Myocyte (in vitro differentiated cells): ENCODE measurements at places on chromosomes 2 and 18.
A peak's percentile ranks its signal among the peaks of the same experiment; 100 is the strongest.

GRCh38 chr2:144771348-144771747 is 251.4 kb upstream of the ZEB2 start:
- no peak for DNase-seq

DNA sequence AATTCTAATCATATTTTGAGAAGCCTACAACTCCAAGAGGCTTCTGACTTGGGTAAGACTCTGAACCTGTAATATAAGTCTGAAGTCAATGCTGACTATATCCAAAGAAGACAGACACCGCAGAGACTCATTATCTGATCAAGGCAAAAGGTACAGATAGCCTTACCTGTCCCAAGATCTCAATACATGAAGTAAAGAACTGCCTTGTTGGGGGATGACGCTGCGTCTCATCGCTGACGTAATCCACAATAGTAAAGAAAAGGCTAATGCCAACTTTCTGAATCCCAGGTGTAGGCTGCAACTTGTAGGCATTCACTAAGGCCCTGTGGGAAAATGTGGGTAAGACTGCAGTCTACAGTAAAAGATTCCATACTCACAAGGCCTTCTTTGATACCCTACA is 62.1 kb downstream of the SIGLEC15 start:
- no peak for DNase-seq

DNA sequence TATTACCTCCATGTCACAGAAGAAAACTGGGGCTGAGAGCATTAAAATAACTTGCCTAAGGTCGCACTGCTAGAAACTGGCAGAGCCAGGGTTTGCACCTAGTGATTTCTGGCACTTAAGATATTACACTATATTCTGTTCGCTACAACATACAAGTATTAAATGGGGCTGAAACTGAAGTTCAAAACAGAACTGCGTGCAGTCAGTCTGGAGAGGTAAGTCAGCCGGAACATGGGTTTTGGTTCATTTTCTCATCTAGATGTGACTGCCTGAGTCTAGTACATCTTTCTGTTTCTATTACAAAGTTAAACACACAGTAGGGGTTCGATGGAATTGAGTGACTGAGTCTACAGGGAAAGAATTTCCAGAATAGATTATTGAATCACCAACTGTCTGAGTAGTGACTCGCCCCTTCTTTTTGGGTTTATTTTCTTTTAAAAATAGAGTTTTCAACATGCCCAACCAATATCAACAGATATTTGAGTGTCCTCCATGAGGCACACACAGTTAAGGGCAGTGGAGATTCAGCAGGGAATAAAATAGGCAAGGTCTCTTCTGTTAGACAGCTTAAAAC is 150.8 kb downstream of the RNF152 start:
- DNase-seq: no peak

- no peak for DNase-seq
Observed at GRCh38 chr2:218000136-218000535, 2.7 kb downstream of the TNS1 start.

DNA sequence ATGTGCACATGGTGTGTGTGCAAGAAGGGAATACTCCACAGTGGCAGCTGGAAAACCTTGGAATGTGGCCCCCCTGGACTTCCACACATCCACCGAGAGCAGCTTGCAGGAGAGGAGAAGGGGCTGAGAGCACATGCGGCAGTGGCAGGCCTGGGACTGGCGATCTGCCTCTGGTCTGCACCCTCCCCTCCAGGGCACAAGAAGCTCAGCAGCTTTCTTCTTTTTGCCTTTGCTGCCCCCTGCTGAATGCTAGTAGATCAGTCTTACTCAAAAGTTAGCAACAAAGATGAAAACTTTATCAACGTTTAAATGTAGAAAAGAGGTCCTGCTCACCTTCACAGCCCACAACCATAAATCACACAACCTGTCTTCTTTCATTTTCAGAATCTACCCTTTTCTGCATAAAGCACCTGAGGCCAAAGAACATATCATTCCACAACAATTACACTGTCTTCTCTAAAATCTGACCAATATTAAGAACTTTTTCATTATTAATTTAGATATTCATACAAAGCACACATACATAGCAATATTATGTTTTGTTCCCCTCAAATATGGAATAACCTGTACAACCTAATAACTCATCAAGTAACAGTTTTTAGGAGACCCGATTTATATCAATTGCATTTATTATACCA is 34.6 kb downstream of the TGFBRAP1 start:
- peak; percentile 71 for DNase-seq

- no peak for DNase-seq
Observed at GRCh38 chr18:62332431-62332830, 7.3 kb downstream of the TNFRSF11A start.

DNA sequence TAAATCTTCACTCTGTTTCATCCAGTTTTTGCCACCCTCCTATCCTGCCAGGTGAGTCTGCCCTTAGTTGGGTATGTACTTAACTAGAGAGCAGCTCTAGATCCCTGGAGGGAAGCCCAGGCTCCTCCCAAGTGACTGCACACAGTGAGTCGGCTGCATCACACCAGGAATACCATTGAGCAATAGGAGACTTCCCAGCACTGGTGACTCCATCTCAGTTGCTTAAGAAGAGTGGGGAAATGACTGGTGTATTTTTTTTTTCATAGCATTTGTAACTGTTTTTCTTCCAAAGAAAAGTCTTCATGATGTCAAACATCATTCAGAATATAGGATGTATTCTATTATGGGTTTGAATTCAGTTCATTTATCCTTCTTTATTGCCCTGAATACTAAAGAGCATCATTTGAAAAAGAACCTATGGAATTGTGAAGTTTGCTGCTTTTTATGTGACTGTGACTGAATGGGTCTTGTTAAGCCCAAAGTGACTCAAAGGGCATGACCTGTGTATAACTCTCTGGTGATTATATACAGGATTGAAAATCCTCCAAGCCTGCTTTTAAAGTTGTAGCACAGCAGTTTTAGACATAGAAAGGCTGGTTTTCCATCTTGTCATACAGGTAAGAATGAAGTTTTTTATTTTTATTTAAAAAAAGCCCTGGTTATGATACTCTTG is 84.3 kb downstream of the MAP3K20 start:
- peak; percentile 55 for DNase-seq

- DNase-seq: no peak
Observed at GRCh38 chr18:76446321-76447257, 48.5 kb downstream of the ZNF516 start.

DNA sequence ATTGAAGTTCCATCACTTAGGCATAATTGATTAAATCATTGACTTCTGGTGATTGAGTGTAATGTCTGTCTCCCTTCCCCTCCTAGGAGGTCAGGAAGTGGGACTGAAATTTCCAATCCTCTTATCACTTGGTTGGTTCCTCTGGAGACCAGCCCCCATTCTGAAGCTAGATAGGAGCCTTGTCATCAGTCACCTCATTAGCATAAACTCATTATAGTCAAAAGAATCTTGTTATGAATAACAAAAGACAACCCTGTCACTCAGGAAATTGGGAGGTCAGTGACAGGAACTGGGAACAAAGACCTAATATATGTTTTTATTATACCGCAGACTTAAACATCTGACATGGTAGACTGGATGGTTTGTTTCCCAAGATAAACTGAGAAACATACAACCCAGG is 60.7 kb upstream of the GAREM2 start:
- DNase-seq: no peak

GRCh38 chr2:37499113-37499512 is 154.7 kb downstream of the QPCT start:
- no peak for DNase-seq

GRCh38 chr18:3179430-3180089 is 40.2 kb downstream of the MYOM1 start:
- peak; percentile 93 for DNase-seq

DNA sequence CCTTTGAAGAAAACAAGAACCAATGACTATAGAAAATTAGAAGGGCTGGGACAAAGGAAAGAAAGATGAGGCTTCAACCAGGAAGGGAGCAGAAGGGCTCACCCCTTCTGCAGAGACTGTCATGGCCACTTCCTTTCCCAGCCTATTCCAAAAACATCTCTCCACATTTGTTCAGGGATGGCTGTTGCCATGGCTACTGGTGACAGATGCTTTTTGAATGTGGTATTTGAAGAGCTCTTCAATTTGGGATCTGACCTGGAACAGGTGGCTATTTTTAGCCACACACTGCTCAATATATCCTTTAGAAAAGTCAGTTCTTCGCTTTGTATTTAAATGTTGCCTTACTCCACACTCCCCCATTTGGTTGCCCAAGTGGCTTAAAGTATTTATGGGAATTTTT is 64.1 kb upstream of the LCLAT1 start:
- DNase-seq: no peak

DNA sequence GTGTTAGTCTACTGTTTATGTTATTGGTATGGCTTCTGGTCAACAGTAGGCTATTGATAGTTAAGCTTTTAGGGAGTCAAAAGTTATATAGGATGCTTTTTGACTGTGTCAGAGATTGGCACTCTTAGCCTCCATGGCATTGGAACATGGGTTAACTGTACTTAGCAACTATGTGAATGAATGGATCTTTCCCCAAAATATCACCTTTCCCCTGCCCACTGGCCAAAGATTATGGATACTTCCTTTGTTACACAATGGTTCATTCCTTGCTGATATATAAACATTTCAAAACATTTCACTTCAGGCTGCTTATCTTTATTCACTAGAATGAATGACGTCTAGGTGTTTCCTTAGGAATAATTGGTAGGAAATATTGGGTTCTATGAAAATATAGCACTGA is 62.1 kb upstream of the DOCK10 start:
- DNase-seq: no peak

- no peak for DNase-seq
Observed at GRCh38 chr2:201886504-201886903, 80.2 kb downstream of the CDK15 start.
